ENCODE measurements at places on chromosomes 4 and X. TPM values are rescaled to one million over a fixed set of nuclear protein-coding genes. Genes with fewer than 3 reads are reported as not detected.

DNA sequence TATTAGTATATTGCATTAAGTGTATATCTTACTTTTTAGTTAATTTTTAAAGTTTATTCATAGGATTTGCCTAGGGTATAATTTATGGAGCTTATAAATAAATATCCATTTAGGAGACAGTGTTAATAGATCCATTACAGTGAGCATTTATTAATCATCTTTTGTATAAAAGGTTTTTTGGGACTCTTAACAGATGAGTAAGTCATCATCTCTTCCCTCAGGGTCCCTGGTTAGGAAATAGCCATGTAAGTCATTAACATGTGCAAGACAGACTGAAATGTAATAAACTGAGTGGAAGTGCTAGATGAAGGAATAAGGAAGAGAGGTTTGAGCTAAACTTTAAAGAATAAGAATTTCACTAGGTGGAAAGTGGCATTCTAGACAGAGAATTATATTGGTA is 69.2 kb downstream of the PAQR3 start:
- peaks cover 19% of the 10 kb centered on the region for H3K36me3 ChIP-seq
- H3K27me3 ChIP-seq = no peaks in the 10 kb centered on the region
- no peak overlapping the region for H3K4me3 ChIP-seq
- H3K27ac ChIP-seq = no peak overlapping the region
- no peaks in the 10 kb centered on the region for H3K4me1 ChIP-seq
- no peak for DNase-seq

DNA sequence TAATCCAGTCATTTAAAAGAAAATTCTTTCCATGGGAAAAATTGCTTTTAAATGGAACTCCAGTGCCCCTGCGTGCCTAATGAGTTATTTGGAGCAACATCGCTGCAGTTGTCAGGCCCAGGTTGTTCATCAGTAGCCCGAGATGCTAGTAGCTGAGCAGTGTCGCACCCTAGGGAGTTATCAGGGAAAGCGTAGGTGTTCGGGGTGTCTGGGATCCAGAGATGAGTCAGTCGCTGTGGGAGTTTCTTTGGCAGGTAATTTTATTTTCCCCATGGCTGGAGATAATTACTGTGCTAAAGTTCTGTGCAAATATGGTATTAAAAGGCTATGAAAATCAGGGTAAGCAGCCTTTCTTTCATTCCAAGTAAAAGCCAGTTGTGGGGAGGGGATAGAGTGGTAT is 49.4 kb downstream of the ANXA3 start:
- no peak overlapping the region for H3K4me3 ChIP-seq
- H3K4me1 ChIP-seq = no peaks in the 10 kb centered on the region
- no peaks in the 10 kb centered on the region for H3K27me3 ChIP-seq
- DNase-seq = no peak
- H3K27ac ChIP-seq = no peak overlapping the region

GRCh38 chrX:48899078-48899410 is 1.3 kb downstream of the PQBP1 start:
- H3K4me1 ChIP-seq = peaks cover 11% of the 10 kb centered on the region
- no peak overlapping the region for H3K4me3 ChIP-seq
- no peaks in the 10 kb centered on the region for H3K27me3 ChIP-seq
- DNase-seq = peak; percentile 37

DNA sequence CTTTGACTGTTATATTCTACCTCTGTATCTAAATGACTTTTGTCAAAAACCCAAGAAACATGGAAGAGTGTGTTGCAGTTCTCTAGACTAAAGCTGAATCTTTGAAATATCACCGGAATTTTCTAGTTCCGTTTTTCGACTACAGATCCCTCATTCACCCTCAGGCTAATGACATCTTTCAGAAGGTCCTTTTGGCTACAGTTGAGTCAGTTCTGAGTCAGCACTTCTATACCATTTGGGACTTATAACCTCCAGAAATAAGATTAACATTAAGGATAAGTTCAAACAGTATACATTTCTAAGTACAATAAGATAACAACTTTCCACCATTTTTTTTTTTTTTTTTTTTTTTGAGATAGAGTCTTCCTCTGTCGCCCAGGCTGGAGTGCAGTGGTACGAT is 331.0 kb upstream of the CPXCR1 start:
- H3K4me1 ChIP-seq = no peaks in the 10 kb centered on the region
- H3K36me3 ChIP-seq = no peaks in the 10 kb centered on the region
- no peak overlapping the region for H3K27ac ChIP-seq

GRCh38 chrX:130378024-130378669 is 7.3 kb downstream of the GPR119 start:
- H3K4me1 ChIP-seq = no peaks in the 10 kb centered on the region
- H3K4me3 ChIP-seq = no peak overlapping the region
- H3K27me3 ChIP-seq = peaks cover 7% of the 10 kb centered on the region
- DNase-seq = no peak

DNA sequence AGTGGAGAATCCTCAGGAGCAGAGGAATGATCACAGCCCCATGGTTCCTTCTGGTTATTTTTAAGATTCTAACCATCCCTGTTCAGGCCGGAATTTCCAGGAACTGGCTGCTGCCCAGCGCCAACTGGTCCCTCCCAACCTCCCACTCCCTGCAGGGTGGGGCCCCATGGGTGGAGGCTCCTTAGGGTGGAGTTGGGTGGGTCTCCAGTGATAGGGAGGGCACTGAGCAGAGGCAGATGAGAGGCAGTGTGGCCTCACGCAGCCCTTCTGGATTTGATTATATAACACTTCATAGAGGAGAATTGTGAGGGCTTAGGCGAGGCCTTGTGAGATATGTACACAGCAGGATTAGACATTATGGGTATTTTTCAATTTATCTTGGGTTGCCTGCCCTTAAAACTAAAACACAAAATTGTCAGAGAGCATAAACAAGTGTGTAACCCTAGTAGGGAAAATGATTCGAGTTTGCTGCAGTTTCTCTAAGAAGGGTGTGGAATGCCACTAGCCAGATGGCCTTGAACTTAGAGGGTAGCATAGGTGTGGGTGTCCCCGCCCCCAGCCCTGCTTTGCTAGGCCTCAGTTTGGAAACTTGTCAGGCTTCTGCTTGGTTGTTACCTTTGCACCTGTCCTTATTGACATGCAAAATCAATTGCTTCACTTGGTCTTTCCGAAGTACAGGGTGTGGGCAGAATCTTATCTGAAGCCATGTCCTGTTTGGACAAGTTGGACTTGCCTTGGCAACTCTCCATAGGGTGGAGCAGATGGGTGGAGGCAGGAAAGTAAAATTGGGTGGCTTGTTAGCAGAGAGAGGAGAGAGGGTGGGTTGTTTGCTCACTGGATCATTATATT is 9.4 kb downstream of the KLF3 start:
- H3K27ac ChIP-seq = peak overlapping the region; percentile 90
- no peak for DNase-seq
- no peaks in the 10 kb centered on the region for H3K36me3 ChIP-seq
- peaks cover 94% of the 10 kb centered on the region for H3K4me1 ChIP-seq
- peak overlapping the region; percentile 11 for H3K4me3 ChIP-seq

DNA sequence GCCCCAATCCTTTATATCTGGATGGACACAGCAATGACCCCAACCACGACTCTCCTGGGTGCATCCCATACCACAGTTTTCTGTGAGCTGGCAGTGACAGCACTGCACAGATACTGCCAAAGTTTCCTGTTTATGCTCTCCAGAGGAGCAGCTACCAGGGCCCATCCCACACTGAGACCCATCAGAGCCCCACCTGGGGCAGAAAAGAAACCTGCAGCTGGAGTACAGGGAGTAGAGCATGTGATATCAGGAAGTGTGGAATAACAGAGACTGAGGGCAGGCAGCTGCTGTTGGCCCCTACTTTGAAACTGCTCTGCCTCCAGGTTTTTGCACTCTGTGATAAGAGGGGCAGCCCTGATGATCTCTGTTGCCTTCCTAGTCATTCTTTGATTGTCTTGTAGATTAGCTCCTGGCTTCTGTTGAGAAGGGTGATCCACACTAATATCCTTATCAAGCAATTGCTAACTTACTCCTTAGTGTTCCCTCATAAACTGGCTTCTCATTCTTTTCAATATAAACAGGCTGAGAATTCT is 526.3 kb upstream of the TECRL start:
- H3K27me3 ChIP-seq = peaks cover 6% of the 10 kb centered on the region
- no peak overlapping the region for H3K27ac ChIP-seq
- DNase-seq = no peak
- no peaks in the 10 kb centered on the region for H3K36me3 ChIP-seq
- peaks cover under 1% of the 10 kb centered on the region for H3K4me1 ChIP-seq

DNA sequence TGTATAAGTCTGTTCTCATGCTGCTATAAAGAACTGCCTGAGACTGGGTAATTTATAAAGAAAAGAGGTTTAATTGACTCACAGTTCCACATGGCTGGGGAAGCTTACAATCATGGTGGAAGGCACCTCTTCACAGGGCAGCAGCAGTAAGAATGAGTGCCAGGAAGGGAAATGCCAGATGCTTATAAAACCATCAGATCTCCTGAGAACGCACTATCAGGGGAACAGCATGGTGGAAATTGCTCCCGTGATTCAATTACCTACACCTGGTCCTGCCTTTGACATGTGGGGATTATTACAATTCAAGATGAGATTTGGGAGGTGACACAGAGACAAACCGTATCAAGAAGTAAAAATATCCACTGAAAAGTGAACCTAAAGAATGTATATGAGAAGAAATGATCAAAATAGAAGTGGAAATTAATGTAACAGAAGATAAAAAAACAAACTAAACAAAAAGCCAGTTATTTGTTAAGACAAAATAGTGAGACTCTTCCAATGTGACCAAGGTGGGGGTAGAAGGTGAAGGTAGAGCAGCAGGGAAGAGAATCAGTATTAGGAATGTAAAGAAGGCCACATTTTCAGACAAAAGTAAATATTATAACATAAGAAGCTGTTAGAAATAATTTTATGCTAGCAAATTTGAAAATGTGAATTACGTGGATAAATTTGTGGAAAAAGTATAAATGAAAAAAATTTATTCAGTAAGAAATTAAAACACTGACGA is 372.9 kb downstream of the NKX6-1 start:
- peaks cover 4% of the 10 kb centered on the region for H3K27me3 ChIP-seq
- H3K36me3 ChIP-seq = no peaks in the 10 kb centered on the region
- no peak for DNase-seq
- no peaks in the 10 kb centered on the region for H3K4me1 ChIP-seq
- no peak overlapping the region for H3K27ac ChIP-seq

GRCh38 chr4:183182873-183183725 is 84.0 kb downstream of the WWC2 start:
- no peaks in the 10 kb centered on the region for H3K27me3 ChIP-seq
- peaks cover 25% of the 10 kb centered on the region for H3K4me1 ChIP-seq
- no peak overlapping the region for H3K4me3 ChIP-seq
- DNase-seq = no peak
- peak overlapping the region; percentile 13 for H3K27ac ChIP-seq
- no peaks in the 10 kb centered on the region for H3K36me3 ChIP-seq

- H3K4me1 ChIP-seq = peaks cover 3% of the 10 kb centered on the region
- H3K36me3 ChIP-seq = no peaks in the 10 kb centered on the region
- H3K27me3 ChIP-seq = no peaks in the 10 kb centered on the region
- H3K27ac ChIP-seq = no peak overlapping the region
Measured at GRCh38 chr4:85901500-85901899, 426.6 kb downstream of the ARHGAP24 start.

GRCh38 chr4:28518561-28519165 is 1658.0 kb downstream of the STIM2 start:
- DNase-seq = no peak
- peaks cover 9% of the 10 kb centered on the region for H3K4me1 ChIP-seq
- H3K36me3 ChIP-seq = no peaks in the 10 kb centered on the region
- H3K27ac ChIP-seq = no peak overlapping the region
- H3K27me3 ChIP-seq = no peaks in the 10 kb centered on the region
- no peak overlapping the region for H3K4me3 ChIP-seq

GRCh38 chr4:105599932-105600655 is 47.7 kb downstream of the ARHGEF38 start:
- H3K27me3 ChIP-seq = peaks cover 8% of the 10 kb centered on the region
- no peaks in the 10 kb centered on the region for H3K36me3 ChIP-seq
- H3K4me1 ChIP-seq = no peaks in the 10 kb centered on the region
- no peak for DNase-seq
- H3K4me3 ChIP-seq = no peak overlapping the region

- H3K27me3 ChIP-seq = peaks cover 32% of the 10 kb centered on the region
- DNase-seq = no peak
- H3K27ac ChIP-seq = no peak overlapping the region
- no peak overlapping the region for H3K4me3 ChIP-seq
- H3K36me3 ChIP-seq = peaks cover 2% of the 10 kb centered on the region
- no peaks in the 10 kb centered on the region for H3K4me1 ChIP-seq
Measured at GRCh38 chr4:145446184-145446583, 35.5 kb upstream of the SMAD1 start.

DNA sequence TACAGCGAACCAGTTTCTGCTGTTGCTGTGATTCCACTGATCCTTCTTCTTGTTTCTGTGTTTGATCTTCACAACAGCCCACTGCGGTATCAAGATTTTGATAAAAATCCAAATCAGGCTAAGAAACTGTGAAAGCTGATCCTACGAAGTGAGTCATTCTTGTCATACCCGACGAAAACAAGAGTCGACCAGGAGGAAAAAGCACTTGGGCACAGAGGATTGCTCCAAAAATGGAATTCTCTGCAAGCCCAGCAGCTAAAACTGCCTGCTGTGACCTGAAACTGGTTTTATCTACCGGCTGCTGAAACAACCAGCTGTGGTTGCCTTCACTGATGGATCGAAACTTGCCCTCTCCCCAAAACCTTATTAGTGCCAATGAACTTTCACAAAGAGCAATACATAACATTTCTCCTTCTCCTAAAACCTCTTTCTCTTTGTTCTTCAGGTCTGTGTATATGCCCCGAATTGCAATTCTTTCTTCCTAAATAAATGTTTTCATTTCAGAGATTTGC is 607.0 kb upstream of the PRKX start:
- DNase-seq = no peak
- H3K27me3 ChIP-seq = peaks cover 1% of the 10 kb centered on the region
- H3K36me3 ChIP-seq = no peaks in the 10 kb centered on the region
- no peak overlapping the region for H3K4me3 ChIP-seq

- no peak overlapping the region for H3K4me3 ChIP-seq
- no peaks in the 10 kb centered on the region for H3K27me3 ChIP-seq
- no peak for DNase-seq
- H3K27ac ChIP-seq = no peak overlapping the region
- H3K36me3 ChIP-seq = peaks cover 2% of the 10 kb centered on the region
Measured at GRCh38 chr4:144547678-144548298, 98.2 kb upstream of the HHIP start.

DNA sequence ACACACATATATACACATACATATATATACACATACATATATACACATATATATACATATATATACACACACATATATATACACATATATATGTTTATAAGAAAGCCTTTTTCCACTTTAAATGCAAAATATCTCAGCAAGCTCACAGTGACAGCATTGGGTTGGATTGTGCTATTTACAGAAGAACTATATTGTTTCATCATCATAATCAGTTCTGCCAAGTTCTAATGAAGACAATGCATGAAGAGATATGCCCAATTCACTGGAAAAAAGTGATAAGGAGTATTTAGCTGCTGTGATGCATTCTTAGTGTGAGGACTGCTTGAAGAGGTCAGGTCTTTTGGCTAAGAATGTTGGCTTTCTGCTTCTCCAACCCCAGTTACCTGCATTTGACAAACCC is 54.4 kb downstream of the RNF150 start:
- H3K4me1 ChIP-seq = peaks cover 17% of the 10 kb centered on the region
- no peak overlapping the region for H3K27ac ChIP-seq
- H3K4me3 ChIP-seq = no peak overlapping the region
- DNase-seq = no peak
- no peaks in the 10 kb centered on the region for H3K27me3 ChIP-seq

GRCh38 chr4:10983268-10983667 is 298.7 kb upstream of the CLNK start:
- peaks cover 3% of the 10 kb centered on the region for H3K27me3 ChIP-seq
- H3K36me3 ChIP-seq = no peaks in the 10 kb centered on the region
- H3K27ac ChIP-seq = no peak overlapping the region
- H3K4me1 ChIP-seq = no peaks in the 10 kb centered on the region
- DNase-seq = no peak

GRCh38 chr4:970046-970745 is 3.2 kb downstream of the DGKQ start:
- no peak for DNase-seq
- H3K4me3 ChIP-seq = no peak overlapping the region
- no peaks in the 10 kb centered on the region for H3K27me3 ChIP-seq

Gene SLC4A4
- total RNA-seq = 12.8 TPM

Gene UGT2B10
- not detected for total RNA-seq

Gene IL2
- total RNA-seq = not detected

All from chondrocyte (in vitro differentiated cells).